ENCODE measurements at places on chromosomes 13 and 19.

- no peak for DNase-seq
Measured at GRCh38 chr13:59229861-59230260, 933.9 kb downstream of the DIAPH3 start.

- DNase-seq: no peak
Measured at GRCh38 chr13:29934531-29935308, 84.3 kb upstream of the UBL3 start.

GRCh38 chr13:49213997-49214916, 5.9 kb upstream of the MLNR start:
- no peak for DNase-seq

GRCh38 chr19:29704562-29705558, 10.2 kb downstream of the C19orf12 start:
- no peak for DNase-seq

- peak; percentile 98 for DNase-seq
Measured at GRCh38 chr13:50124536-50125303, 109.5 kb downstream of the KCNRG start.

- no peak for DNase-seq
Measured at GRCh38 chr13:109576331-109576813, 210.0 kb downstream of the IRS2 start.

- DNase-seq: peak; percentile 80
Measured at GRCh38 chr19:40598121-40598917, 2.9 kb upstream of the LTBP4 start.

- DNase-seq: no peak
Measured at GRCh38 chr13:93298713-93299112, 72.1 kb downstream of the GPC6 start.

DNA sequence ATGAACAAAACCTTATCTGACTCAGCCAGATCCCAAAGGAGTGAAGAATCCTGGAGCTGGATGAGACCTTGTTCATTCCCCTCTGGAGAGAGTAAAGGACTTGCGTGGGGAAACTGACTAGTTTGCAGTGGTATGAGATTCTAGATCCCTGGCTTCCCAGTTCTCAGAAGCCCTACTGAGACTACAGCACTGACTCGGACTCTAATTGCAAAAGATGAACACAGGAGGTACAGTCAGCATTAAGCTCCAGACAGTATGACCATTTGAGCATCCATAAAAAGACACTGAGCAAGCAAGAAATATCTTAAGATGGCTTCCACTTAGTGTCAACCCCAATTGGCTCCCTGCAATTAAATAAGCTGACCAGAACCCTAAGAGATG, 6.8 kb downstream of the ZC3H4 start:
- no peak for DNase-seq

DNA sequence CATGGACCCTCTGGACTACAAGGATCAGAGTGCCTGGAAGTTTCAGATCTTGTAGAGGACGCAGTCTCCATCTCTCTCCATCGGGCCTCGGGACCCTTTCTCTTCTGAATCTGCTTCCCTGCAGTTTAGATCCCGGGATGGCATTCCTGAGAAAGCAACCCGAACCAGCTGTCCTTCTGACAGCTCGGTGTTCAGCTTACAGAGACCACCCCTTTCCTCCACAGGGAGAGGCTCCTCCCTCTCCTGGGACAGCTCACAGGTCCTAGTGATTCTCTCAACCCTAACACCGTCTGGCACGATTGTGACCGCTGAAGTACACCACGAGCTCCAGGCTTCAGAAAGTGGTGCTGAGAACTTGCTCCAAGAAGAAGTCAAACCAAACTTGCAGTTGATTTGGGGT, 18.2 kb downstream of the CRX start:
- DNase-seq: no peak

GRCh38 chr13:61880578-61881283, 465.1 kb upstream of the PCDH20 start:
- no peak for DNase-seq

DNA sequence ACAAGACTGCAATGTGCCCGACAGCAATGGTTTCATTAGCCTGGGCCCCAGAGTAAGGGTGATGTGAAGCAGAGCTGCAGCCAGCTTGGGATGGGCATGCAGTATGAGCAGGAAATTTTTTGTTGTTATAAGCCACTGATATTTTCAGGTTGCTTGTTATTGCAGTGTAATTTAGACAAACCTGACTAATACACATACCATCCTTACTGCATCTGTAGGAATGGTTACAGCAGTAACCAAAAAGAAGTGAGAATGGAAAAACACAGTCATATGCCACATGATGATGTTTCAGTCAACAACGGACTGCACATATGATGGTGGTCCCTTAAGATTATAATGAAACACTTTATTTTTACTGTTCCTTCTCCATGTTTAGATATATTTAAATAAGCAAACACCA, 8.6 kb upstream of the POMP start:
- DNase-seq: no peak

GRCh38 chr13:49760558-49760957, 31.9 kb downstream of the KPNA3 start:
- DNase-seq: no peak

DNA sequence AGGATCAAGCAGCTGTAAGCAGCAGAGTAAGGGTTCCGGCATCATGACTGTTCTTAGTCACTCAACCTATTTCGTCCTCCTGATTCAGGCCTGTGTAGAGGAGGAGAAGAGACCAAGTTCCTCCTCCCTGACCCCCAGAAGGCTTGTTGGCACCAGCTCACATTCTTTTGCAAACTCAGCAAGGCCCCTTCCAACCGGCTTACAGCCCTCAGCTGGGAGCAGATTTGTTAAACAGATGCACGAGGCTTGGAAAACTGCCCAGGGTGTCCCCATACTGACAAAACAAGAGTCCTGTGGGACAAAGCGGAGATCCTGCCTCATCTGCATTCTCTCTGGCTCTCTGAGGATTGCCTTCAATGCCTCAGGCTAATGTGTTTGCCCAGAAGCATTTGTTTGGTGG, 113.2 kb upstream of the SOX21 start:
- no peak for DNase-seq

DNA sequence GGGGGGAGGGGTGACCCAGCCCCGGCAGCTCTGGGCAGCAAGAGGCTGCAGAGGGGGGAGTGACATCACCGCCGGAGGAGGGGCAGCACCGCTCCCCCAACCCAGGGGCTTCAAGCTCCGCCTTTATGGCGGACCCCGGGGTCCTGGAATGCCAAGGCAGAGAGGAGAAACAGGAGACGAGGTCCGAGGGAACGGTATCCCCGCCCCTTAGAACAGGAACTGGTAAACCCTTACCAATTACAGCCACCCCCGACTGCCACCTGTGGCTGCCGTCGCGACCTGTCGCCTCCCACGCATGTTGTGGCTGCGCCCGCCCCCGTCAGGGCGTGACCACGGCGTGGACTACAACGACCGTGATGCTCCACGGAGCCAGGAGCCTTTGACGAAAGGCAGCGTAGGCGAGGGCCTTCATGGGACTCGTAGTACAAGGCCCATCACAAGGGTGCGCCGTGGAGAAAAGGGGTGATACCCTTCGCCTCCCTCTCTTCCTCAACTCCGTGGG, 4.1 kb upstream of the KCNC3 start:
- peak; percentile 86 for DNase-seq

- no peak for DNase-seq
Measured at GRCh38 chr13:41054212-41054877, 7.0 kb upstream of the WBP4 start.

GRCh38 chr13:109344552-109345157, 441.7 kb downstream of the IRS2 start:
- DNase-seq: peak; percentile 45

GRCh38 chr13:30776661-30777060, 41.3 kb downstream of the ALOX5AP start:
- DNase-seq: no peak

GRCh38 chr13:67493835-67494234, 263.7 kb upstream of the PCDH9 start:
- DNase-seq: no peak

DNA sequence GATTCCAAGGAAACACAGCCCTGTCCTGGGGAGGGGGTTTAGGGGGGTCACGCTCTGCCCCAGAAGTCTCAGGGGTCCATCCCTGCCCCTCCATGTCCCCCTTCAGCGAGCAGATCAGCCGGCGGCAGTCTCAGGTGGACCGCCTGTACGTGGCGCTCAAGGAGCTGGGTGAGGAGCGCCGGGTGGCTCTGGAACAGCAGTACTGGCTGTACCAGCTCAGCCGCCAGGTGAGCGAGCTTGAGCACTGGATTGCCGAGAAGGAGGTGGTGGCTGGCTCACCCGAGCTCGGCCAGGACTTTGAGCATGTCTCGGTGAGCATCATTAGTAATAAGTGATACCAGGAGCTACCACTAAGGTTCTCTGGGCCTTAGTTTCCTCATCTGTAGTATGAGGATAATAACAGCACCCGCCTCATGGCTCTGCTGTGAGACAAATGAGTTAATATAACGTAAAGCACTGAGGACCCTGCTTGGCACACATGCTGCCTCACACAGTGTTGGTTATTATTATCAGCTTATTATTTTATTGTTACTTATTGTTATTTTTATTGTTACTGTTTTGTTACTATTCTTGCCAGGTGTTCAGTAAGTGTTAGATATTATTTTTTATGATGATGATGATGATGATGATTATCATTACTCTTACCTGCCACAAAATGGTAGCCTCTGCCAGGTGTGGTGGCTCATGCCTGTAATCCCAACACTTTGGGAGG, 20.5 kb upstream of the SHKBP1 start:
- DNase-seq: no peak

DNA sequence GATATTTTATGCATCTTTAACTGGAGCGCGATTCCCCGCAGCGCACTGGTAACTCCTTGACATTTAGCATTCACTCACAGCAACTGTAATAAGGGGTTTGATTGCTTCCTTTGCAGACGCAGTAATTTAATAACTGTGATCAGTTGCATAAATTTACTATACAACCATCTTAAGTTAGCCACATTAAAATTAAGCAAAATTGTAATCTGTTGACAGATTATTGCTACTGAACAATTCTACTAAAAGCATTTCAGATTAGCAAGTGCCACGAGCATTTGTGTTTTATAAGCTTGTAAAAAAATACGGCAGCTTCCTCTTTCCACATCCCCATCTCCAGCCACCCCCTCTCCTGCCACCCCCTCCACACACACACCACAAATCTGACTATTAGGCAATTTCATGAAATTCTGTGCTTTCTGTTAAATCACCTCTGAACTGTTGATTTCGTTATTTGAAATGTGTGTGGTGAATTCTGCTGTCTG, 44.4 kb downstream of the TSHZ3 start:
- DNase-seq: no peak

GRCh38 chr19:57642396-57643046, 9.6 kb downstream of the ZNF211 start:
- DNase-seq: peak; percentile 36

- DNase-seq: no peak
Measured at GRCh38 chr19:32206065-32206464, 139.3 kb upstream of the ZNF507 start.

DNA sequence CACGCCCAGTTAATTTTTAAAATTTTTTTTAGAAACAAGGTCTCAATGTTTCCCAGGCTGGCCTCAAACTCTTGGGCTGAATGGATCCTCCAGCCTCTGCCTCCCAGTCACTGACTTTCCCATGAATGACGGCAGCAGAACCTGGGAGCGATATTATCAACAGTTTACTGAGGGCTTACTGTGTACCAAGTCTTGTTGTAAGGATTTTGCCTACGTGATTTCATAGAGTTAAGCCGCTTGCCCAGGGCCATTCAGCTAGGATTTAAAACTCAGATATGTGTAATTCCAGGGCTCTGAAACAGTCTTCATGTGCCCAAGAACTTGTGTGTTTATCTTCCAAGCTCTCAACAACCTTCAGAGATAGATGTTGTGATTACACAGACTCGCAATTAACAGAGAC, 6.0 kb upstream of the KXD1 start:
- no peak for DNase-seq

DNA sequence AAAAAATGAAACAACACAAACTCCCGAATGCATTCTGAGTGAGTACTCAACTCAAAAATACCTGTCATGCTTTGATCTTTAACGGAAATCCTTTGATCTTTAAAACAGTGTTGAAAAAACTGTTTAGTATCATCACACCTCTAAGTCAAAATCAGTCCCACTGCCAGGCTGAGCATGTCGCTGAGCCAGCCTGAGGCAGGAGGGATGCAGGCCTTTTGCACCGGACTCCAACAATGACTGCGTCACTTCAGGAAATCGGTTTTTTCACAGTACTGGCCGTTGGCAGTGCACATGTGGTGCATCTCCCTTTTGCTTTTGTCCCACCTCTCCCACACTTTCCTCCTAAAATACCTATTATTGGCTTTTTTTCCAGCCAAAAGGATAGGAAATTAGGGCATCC, 78.2 kb downstream of the SHISA2 start:
- DNase-seq: no peak

GRCh38 chr19:14786421-14786851, 8.1 kb upstream of the ADGRE2 start:
- peak; percentile 36 for DNase-seq

DNA sequence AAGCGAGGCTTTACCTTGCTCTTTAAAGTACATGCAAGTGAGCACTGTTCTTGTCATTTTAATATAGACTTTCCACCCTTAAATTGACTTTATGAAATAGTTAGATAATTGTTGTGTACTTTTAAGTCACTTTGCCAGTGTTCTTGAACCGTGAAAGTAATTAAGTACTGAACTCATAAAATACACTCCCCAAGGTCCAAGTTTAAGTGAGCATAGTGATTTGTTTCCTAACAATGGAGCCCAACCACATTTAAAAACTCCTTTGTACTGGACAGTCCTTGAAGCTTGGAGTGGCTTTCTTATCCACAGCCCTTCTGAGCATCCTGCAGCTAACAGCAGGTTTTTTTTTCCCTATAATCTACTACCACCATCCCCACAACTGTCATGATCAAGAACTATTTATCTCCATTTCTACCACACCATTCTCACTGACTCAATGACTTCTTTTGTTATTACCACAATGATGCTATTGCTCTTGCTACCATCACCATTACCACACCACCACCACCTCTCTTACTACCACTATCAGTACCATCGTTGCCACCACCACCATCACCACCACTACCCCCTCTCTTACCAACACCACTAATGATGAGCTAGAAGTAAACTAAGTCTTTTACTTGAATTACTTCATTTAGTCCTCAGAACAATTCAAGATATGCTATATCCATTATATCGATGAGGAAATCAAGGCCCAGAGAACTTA, 452.6 kb downstream of the DIAPH3 start:
- no peak for DNase-seq

GRCh38 chr19:36054733-36055686, at the start of gene WDR62:
Gene WDR62 (plus strand): TSS chr19:36054897. CDS start chr19:36054972, 75 bp downstream.
- DNase-seq: peak; percentile 99

DNA sequence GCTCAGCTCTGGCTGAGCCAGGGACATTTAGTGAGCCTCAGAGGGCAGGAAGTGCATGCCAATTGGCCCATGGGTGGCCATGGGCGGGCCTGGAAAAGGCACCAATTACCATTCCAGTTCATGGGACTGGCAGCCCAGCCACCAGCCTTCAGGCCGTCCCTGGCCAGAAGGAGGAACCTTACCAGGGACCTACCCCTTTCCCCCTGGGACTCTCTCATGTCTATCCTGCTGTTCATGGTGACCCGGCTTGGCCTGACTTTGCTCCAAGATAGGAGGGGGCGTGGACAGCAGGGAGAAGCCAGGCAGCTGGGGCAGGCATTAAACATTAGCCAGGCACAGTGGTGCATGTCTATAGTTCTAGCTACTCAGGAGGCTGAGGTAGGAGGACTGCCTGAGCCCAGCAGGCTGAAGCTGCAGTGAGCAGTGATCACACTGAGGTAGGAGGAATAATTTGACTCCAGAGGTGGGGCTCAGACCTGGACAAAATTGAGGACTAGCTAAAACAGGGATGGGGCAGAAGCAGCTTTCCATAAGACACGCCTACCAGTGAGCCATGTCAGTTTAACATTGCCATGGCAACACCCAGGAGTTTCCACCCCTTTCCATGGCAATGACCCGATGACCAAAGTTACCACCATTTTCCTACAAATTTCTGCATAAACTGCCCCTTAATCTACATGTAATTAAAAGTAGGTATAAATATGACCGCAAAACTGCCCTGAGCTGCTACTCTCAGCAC, 14.3 kb upstream of the ZNF426 start:
- no peak for DNase-seq

Data from RWPE1 (cell line).